Fibroblast of skin of right biceps (primary cell): ENCODE measurements at places on chromosomes 6 and 20.

GRCh38 chr6:159043251-159043650, 1.5 kb downstream of the TAGAP start:
- peak; percentile 12 for DNase-seq

DNA sequence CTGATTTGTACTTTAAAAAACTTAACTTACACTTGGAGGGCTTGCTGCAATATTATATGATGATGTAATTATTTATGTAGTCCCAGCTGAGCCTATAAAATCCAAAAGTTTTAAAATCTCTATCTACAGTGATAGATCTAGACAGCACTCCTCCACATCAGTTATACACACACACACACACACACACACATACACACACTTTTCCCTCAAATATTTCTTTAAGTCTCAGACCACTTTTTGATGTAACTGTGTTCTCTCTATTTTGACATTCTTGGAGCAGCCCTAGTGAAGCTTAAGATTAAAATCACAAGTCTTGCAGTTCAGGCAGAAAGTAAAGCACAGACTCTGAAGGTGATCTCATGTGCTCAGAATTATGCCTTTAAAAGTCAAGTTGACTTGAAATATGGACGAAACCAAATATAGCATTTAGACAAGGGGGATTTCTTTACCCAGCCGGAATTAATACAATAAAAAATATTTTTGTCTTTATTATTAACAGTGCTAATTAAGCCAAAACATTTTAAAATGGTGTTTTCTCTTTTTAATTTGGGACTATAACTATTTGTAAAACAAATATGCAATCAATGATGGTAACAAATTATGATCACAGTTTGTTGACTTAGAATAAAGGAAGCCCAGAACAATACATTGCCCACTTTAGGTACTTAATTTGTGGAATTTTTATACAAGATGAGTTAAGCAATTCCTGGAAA, 63.5 kb upstream of the TMEM30A start:
- DNase-seq, result no peak

GRCh38 chr6:141464490-141464889, 668.2 kb upstream of the GJE1 start:
- peak; percentile 49 for DNase-seq

GRCh38 chr6:161188547-161189465, 85.1 kb downstream of the AGPAT4 start:
- no peak for DNase-seq
